Pons (tissue), 1 donor: ENCODE measurements at places on chromosomes 1 and 21.

DNA sequence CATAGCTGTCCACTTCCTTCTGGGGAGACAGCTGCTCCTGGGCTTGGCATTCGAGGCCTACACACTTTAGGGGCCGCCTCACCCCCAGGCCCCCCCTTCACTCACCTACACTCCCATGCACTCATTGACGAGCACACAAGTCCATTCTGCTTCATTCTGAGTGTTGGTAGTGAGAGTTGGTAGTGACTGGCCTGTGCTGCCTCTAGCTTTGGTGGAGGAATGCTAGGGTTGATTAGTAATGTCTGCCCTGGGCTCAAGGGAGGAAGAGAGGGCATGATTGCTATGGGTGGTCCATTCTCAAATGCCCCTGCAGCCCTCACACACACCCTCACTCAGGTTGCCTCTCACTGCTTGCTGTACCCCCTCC, 30.4 kb downstream of the TRIM11 start:
- no peak for DNase-seq

- DNase-seq: no peak
Observed at GRCh38 chr21:14734191-14734590, 188.1 kb upstream of the SAMSN1 start.

DNA sequence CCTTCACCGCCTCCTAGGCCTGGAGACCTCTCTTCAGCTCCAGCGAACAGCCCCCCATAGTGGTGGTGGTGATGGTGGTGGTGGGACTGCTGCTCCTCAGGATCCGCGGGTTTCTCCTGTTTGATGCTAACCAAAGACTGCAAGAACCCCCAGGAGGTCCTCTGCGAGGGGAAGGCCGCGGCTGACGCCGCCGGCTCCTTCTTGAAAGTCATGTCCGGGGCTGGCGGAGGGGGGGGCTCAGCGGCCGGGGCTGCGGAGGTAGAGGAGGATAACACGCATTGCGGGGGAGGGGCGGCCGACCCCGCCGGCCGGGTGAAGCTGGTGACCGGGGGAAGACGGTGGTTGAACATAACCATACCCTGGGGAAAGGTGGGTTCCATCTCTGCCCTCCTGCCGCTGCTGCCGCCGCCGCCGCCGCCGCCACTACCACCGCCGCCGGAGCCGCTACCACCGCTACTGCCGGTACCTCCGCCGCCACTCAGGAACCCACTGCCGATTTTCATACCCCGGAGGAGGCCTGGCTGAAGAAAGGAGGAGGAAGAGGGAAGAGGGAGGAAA, 554 bp downstream of the ZNF281 start:
- DNase-seq: no peak

- DNase-seq: no peak
Observed at GRCh38 chr1:76583875-76584477, 283.3 kb upstream of the ST6GALNAC5 start.

- no peak for DNase-seq
Observed at GRCh38 chr21:35017256-35017655, 31.8 kb downstream of the RUNX1 start.

- DNase-seq: no peak
Observed at GRCh38 chr1:64469116-64469976, 583 bp upstream of the CACHD1 start.

DNA sequence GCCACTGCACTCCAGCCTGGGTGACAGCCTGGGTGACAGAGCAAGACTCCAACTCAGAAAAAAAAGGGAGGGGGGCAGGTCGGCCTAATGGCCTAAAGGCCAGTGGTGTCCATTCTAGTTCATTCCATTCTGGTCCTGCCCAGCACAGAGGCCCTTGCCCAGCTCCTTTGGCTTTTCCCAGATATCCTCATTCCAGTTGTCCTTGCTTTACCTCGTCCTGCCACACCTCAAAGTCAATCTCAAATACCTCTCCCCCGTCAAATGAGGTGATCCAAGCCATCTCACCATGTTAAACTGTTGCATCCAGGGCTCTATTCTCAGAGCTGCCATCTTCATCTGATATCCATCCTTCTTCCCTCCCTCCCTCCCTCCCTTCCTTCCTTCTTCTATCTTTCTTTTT, 19.9 kb upstream of the PIK3CD start:
- DNase-seq: no peak

- DNase-seq: no peak
Observed at GRCh38 chr1:245173446-245174211, 18.8 kb downstream of the KIF26B start.

DNA sequence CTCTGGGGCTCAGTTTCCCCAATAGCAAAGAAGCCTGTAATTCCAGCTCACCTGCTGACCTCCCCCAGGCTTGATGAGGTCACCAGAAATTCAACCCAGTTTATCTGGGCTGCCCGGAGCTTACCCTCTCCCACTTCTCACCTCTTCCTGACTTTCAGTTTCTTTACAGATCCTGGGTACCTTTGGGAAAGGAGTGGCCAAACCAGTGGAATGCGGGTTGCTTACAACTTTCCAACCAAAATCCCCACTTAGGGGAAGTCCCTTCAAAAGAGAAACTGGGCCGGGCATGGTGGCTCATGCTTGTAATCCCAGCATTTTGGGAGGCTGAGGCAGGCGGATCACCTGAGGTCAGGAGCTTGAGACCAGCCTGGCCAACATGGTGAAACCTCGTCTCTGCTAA, 5.9 kb upstream of the MARCKSL1 start:
- no peak for DNase-seq

GRCh38 chr1:207825719-207826556, 74.1 kb downstream of the CD46 start:
- DNase-seq: peak; percentile 91

GRCh38 chr1:193216920-193217319, 30.5 kb upstream of the B3GALT2 start:
- DNase-seq: no peak

GRCh38 chr21:35050348-35051286, 1.5 kb upstream of the RUNX1 start:
- peak; percentile 72 for DNase-seq

DNA sequence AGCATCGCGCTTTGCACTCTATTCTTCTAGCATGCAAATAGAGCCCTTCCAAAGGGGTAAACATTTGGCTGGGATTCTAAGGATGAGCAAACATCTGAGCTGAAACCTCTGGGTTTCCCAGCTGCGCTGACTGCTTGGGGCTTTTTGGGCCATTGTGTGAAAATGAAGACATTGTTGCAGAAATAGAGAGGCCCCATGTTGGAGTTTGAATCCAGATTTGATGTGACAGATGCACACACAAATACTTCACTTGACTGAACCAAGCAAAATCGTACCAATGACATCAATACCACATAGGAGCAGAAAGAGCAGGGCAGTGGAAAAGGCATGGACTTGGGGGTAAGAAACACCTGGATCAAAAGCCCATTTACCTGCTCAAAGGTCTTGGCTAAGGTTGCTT, 144.6 kb upstream of the HMGB4 start:
- DNase-seq: no peak

- no peak for DNase-seq
Observed at GRCh38 chr1:14737561-14738094, 139.1 kb downstream of the KAZN start.

DNA sequence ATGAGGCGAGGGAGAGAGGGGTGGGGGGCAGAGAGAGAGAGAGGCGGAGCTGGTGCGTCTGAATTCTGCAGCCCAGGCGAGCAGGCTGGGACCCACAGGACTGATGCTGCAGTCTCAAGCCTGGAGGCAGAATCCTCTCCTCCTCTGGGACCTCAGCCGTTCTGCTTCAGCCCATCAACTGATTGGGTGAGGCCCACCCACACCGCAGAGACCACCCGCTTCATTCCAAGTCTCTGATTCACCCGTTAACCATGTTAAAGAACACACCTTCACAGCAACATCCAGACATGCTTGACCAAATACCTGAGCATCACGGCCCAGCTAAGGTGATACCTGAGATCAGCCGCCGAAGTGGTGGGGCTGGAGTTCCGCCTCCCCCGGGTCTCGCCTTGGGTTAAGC, 147.8 kb downstream of the NPHP4 start:
- DNase-seq: no peak

GRCh38 chr1:37424523-37424922, 49.9 kb upstream of the ZC3H12A start:
- no peak for DNase-seq

DNA sequence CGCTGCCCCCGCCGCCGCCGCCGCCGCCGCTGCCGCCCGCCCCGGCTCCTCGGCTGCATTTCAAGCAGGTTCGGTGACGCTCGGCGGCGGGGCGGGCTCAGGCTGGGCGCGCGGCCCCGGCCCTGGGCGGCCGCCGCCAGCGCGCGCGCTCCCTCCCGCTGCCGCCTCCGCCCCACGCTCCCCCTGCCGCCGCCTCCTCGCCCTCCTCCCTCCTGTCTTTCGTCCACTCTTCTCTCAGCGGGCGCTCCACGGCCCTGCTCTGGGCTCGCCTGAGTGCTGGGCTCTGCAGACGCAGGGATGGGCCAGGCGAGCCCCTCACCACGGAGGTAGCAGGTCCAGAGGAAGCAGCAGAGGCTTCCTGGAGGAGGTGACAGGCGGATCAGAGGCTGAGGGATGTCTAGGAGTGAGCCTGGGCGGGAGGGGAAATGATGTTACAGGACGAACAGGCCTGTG, at the start of gene LRP8:
Gene LRP8, minus strand, starts transcription at position 62 of the 453 bp plus-strand sequence. CDS start 158 bp downstream, outside the sequence.
- DNase-seq: no peak

DNA sequence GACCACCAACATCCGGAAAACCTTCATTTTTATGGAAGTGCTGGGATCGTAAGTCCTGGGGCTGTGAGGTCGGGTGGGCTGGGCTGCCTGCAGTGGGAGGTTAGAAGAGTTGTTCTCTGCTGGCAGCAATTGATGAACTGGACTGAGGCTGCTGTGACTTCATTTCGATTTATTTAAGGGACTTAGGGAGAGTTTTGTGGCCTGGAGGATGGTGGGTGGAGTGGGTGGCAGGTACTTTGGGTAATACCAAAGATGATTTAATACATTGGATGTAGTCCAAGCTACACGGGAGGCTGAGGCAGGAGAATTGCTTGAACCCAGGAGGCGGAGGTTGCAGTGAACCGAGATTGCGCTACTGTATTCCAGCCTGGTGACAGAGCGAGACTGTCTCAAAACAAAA, 11.5 kb downstream of the CAMK1G start:
- no peak for DNase-seq

- no peak for DNase-seq
Observed at GRCh38 chr21:44375761-44376241, 22.4 kb downstream of the TRPM2 start.

DNA sequence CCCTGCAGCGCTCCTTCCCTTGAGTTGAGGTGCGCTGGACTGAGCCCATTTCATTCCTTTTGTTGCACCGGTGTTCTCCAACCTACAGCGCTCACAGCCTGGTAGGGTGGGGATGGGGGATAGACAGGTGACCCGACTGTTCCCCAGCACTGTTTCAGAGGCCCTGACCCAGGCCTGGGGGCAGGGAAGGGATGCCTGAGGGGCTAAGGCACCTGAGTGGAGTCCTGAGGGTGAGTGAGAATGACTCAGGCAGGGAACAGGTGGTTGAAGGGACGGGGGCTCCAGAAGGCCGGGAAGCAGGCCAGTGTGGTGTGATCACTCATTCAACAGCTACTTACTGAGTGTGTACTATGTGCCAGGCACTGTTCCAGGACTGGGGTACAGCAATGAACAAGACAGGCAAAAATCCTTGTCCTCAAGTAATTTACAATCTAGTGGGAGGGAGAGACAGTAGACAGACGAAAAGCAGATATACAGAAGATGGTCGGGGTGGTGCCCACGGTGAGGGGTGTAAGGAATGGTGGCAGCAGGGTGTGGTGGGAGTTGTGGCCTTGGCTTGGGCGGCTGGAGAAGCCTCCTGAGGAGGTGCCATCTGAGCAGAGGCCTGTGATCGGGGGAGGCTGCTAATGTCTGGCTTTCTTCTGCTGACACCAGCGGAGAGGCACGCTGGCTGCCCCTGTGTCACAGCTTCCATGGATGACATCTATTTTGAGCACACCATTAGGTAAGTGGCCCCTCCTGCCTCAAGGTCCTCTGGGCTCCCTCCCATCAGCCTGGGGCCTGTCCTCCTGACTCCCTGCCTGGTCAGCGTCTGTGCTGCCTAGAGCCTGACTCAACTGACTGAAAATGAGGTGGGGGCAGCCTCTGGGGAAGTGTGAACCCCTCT, 37.4 kb downstream of the ACOT11 start:
- no peak for DNase-seq

- DNase-seq: no peak
Observed at GRCh38 chr21:14569026-14569621, 23.0 kb upstream of the SAMSN1 start.

- DNase-seq: no peak
Observed at GRCh38 chr1:153368495-153368894, 6.9 kb downstream of the S100A12 start.

GRCh38 chr1:39129514-39129913, 75.0 kb upstream of the MACF1 start:
- no peak for DNase-seq

DNA sequence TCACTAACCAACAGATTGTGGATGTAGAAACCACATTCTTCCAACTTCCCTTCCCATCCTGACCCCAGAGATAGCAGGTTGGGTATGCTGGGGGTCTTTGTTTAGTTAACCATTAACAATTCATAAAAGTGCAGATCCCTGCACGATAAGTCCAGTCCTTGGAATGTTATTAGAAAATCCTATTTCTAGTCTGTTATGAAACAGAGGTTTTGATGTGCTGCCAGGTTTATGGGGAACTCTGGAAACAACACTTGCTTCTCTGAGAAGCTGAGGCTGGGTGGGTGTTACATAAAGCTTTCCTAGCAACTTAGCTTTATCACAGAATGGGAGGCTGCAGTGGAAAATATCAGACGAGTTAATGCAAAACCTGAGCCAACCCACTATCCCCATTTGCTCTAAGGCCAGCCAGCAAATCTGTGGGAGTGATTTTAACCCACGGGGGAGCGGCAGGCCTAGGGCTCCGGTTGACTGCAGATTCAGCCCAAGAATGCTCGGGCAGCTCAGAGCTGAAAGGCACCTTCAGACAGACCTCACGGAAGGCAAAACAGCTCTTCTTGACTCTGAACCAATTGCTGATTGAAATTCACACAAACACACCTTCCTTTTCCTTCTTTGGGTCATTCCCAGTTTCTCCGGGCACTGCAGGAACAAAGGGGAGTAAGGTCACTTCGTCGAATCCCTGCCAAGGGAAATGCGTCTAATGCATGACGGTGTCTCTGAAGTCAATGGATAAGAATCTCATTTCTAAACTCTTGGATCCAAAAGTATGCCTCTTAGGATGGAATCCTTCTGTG, 111.7 kb upstream of the IRF2BP2 start:
- DNase-seq: peak; percentile 76

- no peak for DNase-seq
Observed at GRCh38 chr1:113255038-113255719, 135.1 kb upstream of the MAGI3 start.

DNA sequence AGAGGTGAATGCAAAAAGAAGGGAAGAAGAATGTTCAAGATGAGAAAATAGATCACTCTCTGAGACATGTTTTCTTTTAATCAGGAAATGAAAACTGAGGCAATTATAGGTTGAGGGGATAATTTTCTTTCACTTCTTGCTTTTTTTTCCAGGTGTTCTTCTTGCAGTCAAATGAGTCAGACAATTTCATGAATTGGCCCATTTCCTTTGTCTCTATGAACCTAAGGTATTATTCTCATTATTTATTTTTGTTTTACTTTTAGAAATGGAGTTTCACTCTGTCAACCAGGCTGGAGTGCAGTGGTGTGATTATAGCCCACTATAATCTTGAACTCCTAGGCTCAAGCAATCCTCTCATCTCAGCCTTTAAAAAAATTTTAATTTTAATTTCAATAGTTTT, 3.5 kb upstream of the VASH2 start:
- DNase-seq: no peak
